Activated naive CD4-positive, alpha-beta T cell treated with anti-CD3 and anti-CD28 coated beads, Interleukin-2, amount 50 U/mL, for 16 hours (primary cell): ENCODE measurements at places on chromosomes 13 and 19.

DNA sequence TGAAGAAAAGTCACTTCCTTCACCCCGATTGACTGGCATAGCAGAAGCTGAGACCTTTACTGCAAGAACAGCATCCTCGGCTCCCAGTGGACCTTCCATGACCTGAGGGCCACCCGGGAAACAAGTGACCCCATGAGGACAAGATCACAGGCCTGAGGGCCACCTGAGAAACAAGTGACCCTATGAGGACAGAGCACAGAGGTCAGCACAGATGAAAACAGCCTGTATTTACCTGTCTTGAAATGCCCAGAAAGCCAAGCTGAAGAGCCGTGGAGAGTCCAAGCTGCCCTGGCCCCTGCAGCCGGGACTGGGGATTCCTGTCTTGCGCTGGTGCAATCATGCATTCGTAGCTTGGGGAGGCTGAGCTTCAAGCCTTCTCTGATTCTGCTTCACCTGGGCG lies 114.2 kb upstream of the SPACA7 start:
- DNase-seq, result no peak

DNA sequence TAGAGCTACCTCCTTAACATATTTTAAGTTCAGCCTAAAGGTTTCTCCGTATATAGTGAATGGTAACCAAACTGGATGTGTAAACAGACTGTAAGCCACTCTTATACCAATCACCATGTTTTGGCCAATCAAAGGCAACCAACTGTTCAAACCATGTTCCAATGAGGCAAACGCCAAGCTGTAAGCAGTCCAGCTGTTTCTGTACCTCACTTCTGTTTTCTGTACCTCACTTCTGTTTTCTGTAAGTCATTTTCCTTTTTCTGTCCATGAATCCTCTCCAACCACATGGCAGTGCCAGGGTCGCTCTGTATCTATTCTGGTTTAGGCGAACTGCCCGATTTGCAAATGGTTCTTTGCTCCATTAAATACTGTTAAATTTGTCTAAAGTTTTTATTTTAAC lies 24.4 kb downstream of the COMMD6 start:
- DNase-seq, result no peak

DNA sequence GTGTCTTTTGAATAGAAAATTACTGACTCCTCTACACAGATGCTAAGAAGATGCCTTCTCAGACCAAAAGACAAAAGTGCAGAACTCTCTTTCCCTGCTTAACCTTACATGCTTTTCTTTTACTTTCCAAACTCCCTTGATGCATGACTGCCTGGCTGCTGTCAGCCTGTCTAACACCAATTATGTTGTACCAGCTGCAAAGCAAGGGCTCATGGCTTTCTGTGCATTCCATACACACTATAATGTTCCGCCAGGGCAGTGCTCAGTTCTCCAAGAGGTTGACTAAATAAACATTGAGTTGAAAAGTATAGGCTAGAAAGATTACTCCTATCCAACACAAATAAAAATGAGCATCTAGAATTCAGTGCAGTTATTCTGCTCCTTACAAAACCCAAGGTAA lies 330.4 kb upstream of the NBEA start:
- no peak for DNase-seq

DNA sequence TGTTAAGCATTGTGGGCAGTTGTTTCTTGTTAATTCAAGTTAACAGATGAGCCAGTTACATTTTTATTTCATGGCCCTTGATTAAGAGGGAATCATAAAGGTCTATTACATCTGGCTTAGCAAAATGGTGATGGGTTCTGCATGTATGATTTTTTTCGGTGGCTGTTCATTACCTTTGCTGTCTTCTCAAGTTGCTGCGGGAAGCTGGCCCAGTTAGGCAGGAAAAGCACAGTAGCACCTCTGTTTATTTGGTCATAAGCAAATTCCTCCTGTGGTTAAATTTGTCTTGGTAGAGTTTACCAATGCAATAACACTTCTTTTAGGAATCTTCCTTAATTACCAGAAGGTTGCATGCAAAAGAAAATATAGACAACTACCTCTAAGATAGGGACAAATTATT lies 104.5 kb downstream of the FRY start:
- no peak for DNase-seq

DNA sequence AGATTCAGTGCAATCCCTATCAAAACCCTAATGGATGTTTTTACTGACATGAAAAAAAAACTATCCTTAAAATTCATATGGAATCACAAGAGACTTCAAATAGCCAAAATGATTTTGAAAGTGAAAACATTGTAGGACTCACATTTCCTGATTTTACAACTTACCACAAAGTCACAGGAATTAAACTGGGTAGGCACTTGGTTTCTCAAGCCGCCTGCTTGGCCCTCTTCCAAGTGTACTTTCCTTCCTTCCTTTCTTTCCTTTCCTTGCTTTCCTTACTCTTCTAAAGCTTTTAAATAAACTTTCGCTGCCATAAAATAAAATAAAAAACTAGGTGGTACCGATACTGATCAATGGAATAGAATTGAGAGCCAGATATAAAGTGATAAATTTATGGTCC lies 21.0 kb upstream of the CD33 start:
- no peak for DNase-seq

DNA sequence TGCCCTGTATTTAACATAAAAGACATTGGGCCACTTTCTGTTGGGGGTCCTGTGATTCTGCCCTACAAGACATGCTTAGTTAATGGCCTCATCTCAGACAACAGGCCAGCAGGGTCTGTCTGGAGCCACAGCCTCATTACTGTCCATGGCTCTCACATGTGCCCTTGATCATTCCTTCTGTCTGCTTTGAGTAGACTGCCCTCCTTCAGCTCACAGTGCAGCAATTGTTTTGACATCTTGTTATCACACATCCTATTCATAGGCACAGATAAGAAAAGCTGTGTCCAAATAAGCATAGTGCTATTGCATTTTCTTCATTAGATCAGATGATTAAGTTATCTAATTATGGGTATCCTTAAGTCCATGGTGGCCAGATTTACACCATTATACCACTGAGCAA lies 127.9 kb downstream of the KCTD12 start:
- no peak for DNase-seq

GRCh38 chr19:11364935-11365334 lies 9.5 kb upstream of the SWSAP1 start:
- no peak for DNase-seq

GRCh38 chr19:19004144-19004543 lies 29.2 kb downstream of the SUGP2 start:
- DNase-seq, result no peak

DNA sequence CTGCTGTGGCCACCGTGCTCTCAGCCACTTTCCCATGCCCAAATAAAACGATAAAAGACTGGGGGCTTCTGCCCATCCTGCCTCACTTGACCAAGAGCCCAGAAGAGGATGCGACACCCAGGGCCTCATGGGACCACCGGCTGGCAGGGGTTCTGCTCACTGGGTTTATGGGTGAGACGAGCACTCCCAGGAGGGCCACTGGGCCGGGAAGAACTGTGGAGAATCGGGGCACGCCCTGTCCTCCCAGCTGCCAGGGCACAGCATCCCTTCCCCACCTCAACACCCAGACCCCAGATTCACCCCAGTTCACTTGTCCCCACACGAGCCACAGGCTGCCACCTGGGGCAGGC lies 4.7 kb upstream of the F10 start:
- DNase-seq, result no peak

DNA sequence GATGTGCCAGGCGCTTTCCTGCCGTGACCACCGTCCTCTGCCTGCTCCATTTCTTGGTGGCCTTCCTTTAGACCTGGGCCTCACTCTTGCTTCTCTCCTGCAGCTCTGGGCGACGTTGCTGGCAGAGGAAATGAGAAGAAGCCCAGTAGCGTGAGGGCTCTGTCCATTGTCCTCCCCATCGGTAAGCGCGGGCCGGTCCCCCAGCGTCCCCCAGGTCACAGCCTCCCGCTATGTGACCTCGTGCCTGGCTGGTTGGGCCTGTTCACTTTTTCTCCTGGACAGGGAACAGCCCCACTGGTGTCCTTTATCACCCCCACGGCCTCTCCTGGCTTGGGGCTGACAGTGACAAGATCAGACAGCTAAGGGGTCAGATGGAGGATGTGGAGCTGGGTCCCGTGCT lies 27.7 kb downstream of the SPC24 start:
- DNase-seq, result no peak

- no peak for DNase-seq
Observed at GRCh38 chr13:29640665-29641064, 45.2 kb upstream of the SLC7A1 start.
